Caki2 (cell line): ENCODE measurements at places on chromosomes 4 and X.

- DNase-seq, result peak; percentile 62
Observed at GRCh38 chrX:41526925-41527324, 79.8 kb downstream of the NYX start.

GRCh38 chrX:40170830-40171512, 73.2 kb upstream of the BCOR start:
- no peak for DNase-seq

- no peak for DNase-seq
Observed at GRCh38 chr4:55364691-55365344, 18.8 kb downstream of the SRD5A3 start.

DNA sequence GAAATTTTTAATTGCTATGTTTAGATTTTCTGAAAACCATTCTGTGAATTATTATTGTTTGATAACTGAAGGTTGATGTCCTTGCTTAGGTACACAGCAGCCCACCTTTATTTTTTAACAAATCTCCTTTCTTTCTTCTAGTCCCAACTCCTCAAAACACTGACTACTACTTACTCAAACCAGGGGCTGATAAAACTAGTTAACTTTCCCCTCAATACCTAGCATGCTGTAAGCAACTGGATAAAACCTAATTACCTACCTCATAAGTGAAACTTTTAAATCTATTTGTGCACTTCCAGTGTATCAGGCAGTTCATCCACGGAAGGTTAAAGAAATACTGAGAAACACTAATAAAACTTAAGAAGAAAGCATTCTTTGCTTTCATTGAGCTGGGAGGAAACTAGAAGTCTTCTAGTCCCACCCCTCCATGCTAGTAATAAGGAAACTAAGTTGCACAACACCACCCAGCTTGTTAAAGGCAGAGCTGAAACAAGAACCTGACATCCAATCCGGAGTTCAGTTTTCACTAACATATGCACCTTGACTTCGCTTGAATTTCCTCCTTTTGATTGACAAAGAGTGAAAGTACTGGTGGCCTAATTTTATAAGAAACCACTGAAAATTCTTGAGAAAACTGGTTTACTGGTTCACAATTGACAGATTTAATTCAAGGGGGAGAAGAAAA, 180.2 kb upstream of the TET2 start:
- DNase-seq, result no peak

DNA sequence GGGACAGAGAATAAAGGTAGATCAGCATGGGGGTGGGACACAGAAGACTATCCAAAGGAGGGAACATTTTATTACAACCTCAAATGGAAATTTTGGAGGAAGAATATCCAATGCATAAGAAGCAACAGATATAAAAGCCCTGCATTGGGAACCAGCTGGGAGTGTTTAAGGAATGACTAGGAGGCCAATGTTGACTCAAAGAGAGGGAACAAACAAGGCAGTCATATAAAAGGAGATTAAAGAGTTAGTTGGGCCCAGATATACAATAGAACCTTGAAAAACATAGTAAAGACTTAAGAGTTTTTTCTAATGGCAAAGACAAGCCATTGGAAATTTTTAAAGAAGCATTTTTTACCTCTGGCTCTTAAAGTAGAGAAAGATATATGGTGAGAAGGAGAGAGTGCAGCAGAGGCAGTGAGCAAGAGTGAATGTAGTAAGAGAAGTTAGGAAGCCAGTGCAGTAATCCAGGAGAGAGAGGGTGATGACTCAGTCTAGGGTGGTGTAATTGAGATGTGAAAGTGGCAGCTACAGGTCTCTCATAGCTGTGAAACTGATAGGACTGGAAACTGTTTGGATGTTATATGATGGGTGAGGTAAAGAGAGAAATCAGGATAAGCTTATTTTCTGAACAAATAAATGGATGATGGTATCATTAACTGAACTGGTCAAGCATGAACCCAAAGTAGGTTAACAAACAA, 182.2 kb upstream of the ATOH1 start:
- DNase-seq, result peak; percentile 64

DNA sequence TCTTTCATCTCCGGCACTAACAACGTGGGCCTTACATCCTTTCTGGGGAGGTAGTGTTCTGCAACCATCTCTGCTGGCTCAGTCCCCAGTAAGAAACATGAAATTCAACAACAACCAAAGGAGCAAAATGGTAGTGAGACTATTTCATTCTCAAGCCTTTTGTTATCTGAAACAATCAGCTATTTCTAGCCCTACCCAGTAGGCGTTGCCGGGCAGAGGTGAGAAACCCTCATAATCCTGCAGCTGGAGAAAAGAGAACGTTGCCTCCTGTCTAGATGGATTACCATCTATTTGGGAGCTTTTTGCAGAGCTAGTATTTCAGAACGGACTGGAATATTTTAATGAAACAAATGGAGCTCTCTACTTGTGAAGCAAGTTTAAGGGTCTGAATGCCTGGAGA, 66.4 kb upstream of the GPR174 start:
- DNase-seq, result no peak

DNA sequence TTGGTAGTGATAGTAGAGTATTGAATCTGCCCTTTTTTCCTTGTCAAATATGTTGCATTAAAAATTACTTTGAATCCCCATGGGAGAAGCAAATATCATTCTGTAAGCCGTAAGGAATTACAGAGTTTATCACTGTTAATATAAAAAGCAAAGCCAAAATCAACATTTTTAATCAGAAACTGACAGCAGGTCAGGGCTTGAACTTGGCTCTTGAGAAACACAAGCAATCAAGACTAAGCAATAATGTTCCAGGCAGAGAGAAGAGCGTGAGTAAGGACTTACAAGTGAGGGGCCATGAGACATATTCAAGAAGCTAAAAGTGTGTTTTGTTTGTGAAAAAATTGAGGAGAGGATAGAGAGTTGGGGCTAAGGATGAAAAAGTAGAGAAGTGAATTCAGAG, 68.2 kb downstream of the ARHGAP6 start:
- DNase-seq, result no peak

DNA sequence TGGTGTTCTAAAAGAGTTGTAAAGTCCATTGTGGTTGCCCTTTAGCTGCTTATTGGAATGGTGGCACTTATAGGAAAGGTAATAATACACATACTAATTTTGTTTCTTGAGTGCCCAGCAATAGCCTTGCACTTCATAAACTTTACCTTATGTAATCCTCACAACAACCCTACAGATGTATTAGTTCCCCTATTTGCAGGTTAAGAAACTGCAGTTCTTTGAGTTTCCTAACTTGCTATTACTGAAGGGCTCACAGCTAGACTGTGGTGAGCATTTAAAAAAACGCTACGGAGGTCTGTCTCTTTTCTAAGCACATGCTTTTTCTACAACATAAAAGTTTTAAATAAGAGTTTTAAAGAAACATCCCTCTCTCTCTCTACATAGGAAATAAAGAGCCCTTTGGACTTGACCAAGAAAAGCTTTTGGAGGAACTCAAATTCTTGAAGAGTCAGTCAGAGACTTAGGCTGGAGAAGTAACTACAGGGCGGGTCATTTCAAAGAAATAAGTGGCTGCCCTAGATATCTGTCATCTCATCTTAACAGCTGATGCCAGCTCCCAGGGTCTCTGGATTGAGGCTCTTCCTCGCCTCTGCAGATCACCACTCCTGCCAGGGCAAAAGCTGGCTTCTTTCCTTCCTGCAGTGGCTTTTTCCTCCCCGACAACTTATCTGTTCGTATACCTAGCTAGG, 42.0 kb upstream of the FBXW7 start:
- no peak for DNase-seq

DNA sequence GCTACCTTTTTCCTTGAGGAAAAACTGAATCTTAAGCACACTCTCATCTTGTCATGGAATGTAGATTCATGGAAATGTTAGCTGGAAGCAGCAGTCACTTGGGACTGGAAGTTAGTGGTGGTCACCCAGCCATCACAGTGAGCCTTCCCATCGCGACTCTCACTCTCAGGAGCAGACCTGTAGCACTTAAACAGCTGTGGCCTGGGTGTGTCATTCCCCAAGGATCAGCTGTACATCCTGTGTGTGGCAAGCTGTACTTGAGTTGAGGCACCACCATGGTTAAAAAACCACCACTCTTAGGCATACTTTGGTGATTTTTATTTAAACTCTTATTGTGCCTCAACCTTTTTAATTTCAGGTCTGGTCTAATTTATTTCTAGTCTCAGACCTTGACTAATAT, 46.7 kb downstream of the JADE1 start:
- no peak for DNase-seq

GRCh38 chr4:165355900-165356300, 22.9 kb upstream of the CPE start:
- DNase-seq, result peak; percentile 16

GRCh38 chrX:45711231-45711630, 510.6 kb upstream of the DIPK2B start:
- peak; percentile 26 for DNase-seq

DNA sequence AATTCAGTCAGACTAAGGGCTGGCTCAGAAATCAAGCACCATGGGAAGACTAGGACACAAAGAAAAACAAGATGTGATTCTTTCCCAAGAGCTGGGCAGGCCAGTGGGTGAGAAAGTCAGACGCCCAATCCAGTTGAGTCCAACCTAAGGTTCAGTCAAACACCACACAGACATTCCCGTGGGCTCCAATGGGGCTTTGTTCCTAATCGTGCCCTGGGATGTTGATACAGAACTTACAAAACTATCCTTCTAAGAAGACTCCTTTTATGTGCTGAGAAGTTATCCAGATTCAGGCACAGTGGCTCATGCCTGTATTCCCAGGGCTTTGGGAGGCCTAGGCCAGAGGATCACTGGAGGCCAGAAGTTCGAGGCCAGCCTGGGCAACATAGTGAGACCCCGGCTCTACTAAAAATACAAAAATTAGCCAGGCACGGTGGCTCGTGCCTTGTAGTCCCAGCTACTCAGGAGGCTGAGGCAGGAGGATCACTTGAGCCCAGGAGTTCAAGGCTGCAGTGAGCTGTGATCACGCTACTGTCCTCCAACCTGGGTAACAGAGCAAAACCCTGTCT, 3.7 kb downstream of the BLOC1S4 start:
- no peak for DNase-seq

DNA sequence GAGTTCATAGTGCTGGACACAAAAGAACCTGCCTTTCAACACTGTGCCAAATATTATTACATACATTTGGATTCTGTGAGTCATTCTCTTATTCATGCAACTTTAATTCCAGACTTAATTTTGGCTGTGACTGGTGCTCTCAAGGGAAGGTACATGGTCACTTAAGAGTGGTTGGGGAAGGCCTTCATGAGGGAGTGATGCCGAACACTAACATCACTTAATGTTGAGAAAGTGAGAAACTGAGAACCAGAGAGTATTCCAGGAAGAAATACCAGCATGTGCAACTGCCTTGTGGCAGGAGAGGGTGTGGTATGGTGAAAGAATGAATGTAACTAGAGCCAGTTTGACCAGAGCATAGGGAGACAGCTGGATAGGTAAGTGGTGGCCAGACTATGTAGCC, 41.5 kb upstream of the FHDC1 start:
- no peak for DNase-seq

- DNase-seq, result no peak
Observed at GRCh38 chr4:111883557-111883999, 261.7 kb upstream of the FAM241A start.

DNA sequence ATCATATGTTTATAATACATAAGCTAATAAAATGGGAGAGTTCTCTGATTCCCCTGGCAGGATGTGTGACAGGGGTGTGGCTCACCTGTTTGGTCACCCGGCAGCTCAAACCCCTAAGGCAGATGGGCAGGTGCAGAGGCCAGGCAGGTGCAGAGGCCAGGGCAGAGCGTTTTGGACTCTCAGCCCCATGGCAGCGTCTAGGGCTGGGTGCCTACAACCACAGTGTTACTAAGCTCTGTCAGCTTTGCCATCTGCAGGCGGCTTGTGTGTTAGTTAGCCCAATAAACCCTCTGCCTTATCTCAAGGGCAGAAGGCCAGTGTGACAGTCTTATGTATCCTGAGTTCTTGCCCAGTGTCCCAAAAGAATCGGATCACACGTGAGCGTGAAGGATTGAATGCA, 54.0 kb upstream of the UGT2B15 start:
- no peak for DNase-seq

- DNase-seq, result no peak
Observed at GRCh38 chr4:118124997-118125396, 90.7 kb downstream of the NDST3 start.

- peak; percentile 42 for DNase-seq
Observed at GRCh38 chr4:126071346-126072333, 756.9 kb downstream of the FAT4 start.

GRCh38 chrX:3807906-3808305, 94.5 kb upstream of the PRKX start:
- DNase-seq, result no peak

GRCh38 chrX:125444659-125445058, 125.0 kb downstream of the TEX13C start:
- no peak for DNase-seq

- no peak for DNase-seq
Observed at GRCh38 chr4:80112236-80112635, 39.2 kb upstream of the ANTXR2 start.

- DNase-seq, result no peak
Observed at GRCh38 chr4:105599932-105600655, 47.7 kb downstream of the ARHGEF38 start.

- DNase-seq, result no peak
Observed at GRCh38 chrX:134552351-134552750, 92.4 kb downstream of the HPRT1 start.

GRCh38 chrX:7953446-7953845, 26.2 kb upstream of the PNPLA4 start:
- no peak for DNase-seq

- DNase-seq, result no peak
Observed at GRCh38 chr4:141524116-141524515, 112.3 kb upstream of the IL15 start.

DNA sequence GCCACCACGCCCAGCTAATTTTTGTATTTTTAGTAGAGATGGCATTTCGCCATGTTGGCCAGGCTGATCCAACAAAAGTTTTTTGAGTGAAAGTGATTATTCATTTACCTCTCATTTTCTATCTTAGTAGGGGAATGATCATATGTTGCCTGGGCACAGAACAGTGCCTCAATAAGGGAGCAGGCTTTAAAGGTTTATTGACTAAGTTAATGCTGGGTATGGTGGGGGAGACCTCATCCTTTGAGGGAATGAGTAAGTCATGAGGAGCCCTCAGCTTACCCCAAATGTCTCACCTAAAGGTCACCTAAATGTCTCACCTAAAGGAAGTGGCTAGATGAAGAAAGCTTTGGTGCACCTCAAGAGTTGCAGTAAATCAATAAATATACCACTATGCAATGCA, 109.0 kb downstream of the CLCN4 start:
- no peak for DNase-seq

GRCh38 chr4:74410272-74410671, 34.7 kb upstream of the AREG start:
- DNase-seq, result no peak
